ENCODE measurements at places on chromosomes 6 and 20.

GRCh38 chr20:61980647-61981583, 84.8 kb downstream of the TAF4 start:
- no peak for DNase-seq

GRCh38 chr20:36082315-36082915, 72.1 kb upstream of the EPB41L1 start:
- DNase-seq = no peak

GRCh38 chr6:57324538-57324937, 7.1 kb downstream of the PRIM2 start:
- no peak for DNase-seq

GRCh38 chr20:48287021-48287494, 501.8 kb upstream of the SULF2 start:
- DNase-seq = no peak

DNA sequence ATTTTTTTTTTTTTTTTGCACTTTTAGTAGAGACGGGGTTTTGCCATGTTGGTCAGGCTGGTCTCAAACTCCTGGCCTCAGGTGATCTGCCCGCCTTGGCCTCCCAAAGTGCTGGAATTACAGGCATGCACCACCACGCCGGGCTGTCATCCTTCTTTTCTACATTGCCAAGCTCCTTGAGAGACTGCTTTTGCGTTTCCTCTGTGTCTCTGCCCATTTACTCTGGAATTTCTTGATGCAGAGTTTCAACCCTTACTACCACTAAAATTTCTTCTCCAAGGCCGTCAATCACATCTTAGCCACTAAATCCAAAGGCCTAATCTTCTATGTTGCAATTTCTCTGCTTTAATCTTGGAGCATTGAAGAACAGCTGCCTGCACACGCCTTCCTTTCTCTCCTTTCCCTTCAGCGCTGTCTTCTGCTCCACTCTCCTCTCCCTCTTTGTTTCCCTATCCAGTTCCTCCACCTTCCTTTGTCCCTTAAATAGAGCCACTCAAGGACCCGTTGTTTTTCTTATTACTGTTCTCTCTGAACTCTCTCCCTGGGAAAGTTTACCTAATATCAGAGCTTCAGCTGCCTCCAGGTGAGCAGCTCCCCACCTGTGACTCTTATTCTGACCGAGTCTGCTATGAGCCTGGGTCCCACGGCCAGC, 98.8 kb downstream of the SLC35B3 start:
- DNase-seq = no peak
